NCI-H2107 (cell line): ENCODE measurements at places on chromosomes 1 and 21.

- no peak for DNase-seq
These were observed 51.0 kb downstream of the ZBTB18 start for GRCh38 chr1:244102046-244102445.

DNA sequence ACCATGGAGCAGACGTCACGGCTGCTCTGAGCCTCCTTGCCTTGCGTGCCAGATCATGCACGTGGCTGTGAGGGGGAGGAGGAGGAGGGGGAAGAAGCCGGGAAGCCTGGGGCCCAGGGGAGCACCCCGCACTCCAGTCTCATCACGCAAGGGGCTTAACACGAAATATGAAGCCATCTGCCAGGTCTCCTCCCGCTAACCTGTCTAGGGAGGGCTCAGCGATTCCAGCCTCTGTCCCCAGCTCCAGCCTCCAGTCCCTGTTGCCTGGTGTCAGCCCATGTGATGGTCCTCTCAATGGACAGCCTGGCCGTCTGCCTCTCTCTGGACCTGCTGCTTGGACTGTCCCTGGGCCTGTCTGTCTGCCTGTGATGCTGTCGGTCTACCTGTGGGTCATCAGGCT, 22.5 kb upstream of the C1QA start:
- DNase-seq, result no peak

GRCh38 chr1:19373211-19374082, 61.3 kb downstream of the SLC66A1 start:
- no peak for DNase-seq

GRCh38 chr1:172359491-172359999, 60.9 kb upstream of the C1orf105 start:
- DNase-seq, result no peak

DNA sequence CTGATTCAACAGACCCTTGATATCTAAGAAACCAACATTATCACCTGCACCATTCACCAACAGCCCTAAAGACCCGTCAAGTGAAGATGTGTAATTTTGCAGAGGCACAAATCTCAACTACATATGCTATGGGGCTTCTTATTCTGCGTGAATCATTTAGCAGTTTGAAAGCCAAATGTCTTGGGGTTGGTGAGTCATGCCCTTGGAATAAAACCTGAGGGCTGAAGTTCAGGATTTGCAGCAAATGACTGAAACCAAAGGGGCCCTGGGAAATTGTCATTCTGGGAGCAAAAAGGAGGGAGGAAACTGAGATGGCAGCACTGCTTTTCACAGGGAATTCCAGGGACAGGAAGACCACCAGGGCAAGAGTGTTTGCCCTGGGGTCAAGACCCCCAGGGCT, 79.2 kb upstream of the TNR start:
- DNase-seq, result no peak

GRCh38 chr1:233654658-233655280, 40.9 kb downstream of the KCNK1 start:
- DNase-seq, result no peak

DNA sequence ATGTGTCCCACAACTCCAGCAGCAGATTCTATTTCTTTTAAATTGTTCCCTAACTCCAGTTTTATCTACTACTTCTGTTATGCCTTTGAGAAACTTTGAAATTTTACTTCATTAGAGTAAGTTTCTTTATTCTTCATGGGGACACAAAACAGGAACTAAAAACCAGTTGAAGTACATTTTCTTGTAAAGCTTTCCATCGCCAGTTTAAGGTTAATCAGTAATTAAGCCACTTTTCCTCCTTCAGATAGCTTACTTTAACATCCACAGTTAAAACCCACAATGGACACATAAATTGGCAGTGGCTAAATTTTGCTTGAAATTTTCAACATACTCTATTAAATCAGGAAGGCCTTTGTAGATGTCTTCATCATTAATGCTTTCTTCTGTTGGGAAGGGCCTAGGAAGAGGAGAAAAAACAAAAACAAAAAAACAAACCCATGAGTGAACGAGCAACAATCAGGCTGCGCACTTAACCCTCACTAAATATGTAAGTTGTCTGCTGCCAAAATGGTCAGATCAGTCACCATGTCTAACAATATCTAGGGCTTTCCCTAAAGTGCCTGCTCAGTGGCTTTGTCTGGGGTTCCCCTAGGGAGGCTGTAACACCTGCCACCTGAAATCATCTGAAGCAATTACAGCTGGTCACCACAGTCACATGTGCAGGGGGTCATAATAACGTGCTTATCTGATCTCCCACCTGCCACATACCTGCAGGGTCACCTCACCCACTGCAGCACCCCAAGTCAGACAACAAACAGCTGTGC, 187.9 kb downstream of the VAV3 start:
- DNase-seq, result no peak

- DNase-seq, result no peak
These were observed 64.8 kb downstream of the GPR137B start for GRCh38 chr1:236207121-236207520.

GRCh38 chr1:29002792-29003191, 88.4 kb downstream of the EPB41 start:
- no peak for DNase-seq
